ENCODE measurements at places on chromosomes 6 and 20.

GRCh38 chr6:107110200-107110599 is 5.1 kb downstream of the BEND3 start:
- DNase-seq = no peak

DNA sequence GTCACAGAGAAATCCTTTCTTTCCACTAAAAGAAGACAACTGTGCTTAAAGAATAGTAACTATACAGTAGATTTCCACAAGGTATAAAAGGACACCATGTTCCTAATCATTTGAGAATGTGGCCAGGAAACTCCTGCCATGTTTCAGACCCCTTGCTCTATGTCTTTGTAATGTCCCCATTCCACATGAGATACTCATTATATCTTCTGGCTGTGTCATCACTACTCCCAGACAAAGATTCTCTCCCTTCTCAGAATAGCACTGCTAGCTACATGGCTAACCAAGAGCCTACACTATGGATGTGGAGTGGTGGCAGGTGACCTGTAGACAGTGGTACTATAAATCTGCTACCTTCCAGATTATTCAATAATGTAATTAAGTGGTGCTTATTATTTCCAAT is 218.1 kb upstream of the MCHR2 start:
- DNase-seq = no peak

GRCh38 chr6:90157441-90157840 is 139.2 kb downstream of the BACH2 start:
- DNase-seq = no peak

GRCh38 chr6:9112544-9112943 is 677.2 kb upstream of the SLC35B3 start:
- no peak for DNase-seq

GRCh38 chr20:35664466-35665206 is at the start of the genes CPNE1 and RBM12:
Gene CPNE1, minus strand, starts transcription at chr20:35664900. Its CDS starts 31,977 bp downstream, at chr20:35632923.
Gene RBM12, minus strand, starts transcription at chr20:35664900. Its CDS starts 9,578 bp downstream, at chr20:35655322.
- DNase-seq = peak; percentile 93

All from PC-3 (cell line).